ENCODE measurements at places on chromosomes 16 and 17. TPM values are rescaled to one million over a fixed set of nuclear protein-coding genes. Genes with fewer than 3 reads are reported as not detected.

The TNFSF12 gene
- 3.6 TPM for total RNA-seq

The MEIOB gene
- not detected for total RNA-seq

The SHISA6 gene
- total RNA-seq: under 0.01 TPM

The GUCY2D gene
- not detected for total RNA-seq

The CLEC19A gene
- not detected for total RNA-seq

The USP43 gene
- not detected for total RNA-seq

The TBC1D3I gene
- not detected for total RNA-seq

The ABCC6 gene
- 0.19 TPM for total RNA-seq

The ABCC12 gene
- 0.19 TPM for total RNA-seq

The CD300E gene
- total RNA-seq: not detected

The NKD1 gene
- not detected for total RNA-seq

The FZD2 gene
- 17.8 TPM for total RNA-seq

The OTOP3 gene
- not detected for total RNA-seq

The TBX4 gene
- total RNA-seq: under 0.01 TPM

The KRT36 gene
- total RNA-seq: not detected

The KRT9 gene
- total RNA-seq: not detected

The CSF3 gene
- total RNA-seq: 1.3 TPM

The NT5M gene
- total RNA-seq: 2.5 TPM

The NPIPB9 gene
- total RNA-seq: 0.96 TPM

The ST6GALNAC2 gene
- total RNA-seq: 0.96 TPM

The STH gene
- not detected for total RNA-seq

The TBC1D3B gene
- not detected for total RNA-seq

The CNGB1 gene
- total RNA-seq: not detected

The OMG gene
- not detected for total RNA-seq

The ADAD2 gene
- not detected for total RNA-seq

The ASGR1 gene
- total RNA-seq: 0.58 TPM

The FAM171A2 gene
- 4.8 TPM for total RNA-seq

The CHRNE gene
- 0.56 TPM for total RNA-seq

The CD300LF gene
- not detected for total RNA-seq

The ALDH3A2 gene
- 52.0 TPM for total RNA-seq

The FAM234A gene
- 91.3 TPM for total RNA-seq

The PPP1R27 gene
- 0.19 TPM for total RNA-seq

The SYNGR3 gene
- total RNA-seq: 2.3 TPM

The EIF3C gene
- 65.1 TPM for total RNA-seq

The MT1A gene
- total RNA-seq: 3.9 TPM

The CACNA1H gene
- 13.0 TPM for total RNA-seq

The GINS2 gene
- 17.1 TPM for total RNA-seq

The DHRS7C gene
- not detected for total RNA-seq

The NDEL1 gene
- 57.3 TPM for total RNA-seq

The IGF2BP1 gene
- 0.85 TPM for total RNA-seq

The NPEPPS gene
- 78.2 TPM for total RNA-seq

The INPP5K gene
- 39.7 TPM for total RNA-seq

The ZPBP2 gene
- total RNA-seq: not detected

The ACSM5 gene
- total RNA-seq: 0.19 TPM

The ALOXE3 gene
- total RNA-seq: not detected

The UMOD gene
- not detected for total RNA-seq

The KRT39 gene
- total RNA-seq: 0.28 TPM

The HS3ST3B1 gene
- total RNA-seq: 12.1 TPM

The CA7 gene
- total RNA-seq: not detected
